ENCODE measurements at places on chromosomes 12 and 14.

DNA sequence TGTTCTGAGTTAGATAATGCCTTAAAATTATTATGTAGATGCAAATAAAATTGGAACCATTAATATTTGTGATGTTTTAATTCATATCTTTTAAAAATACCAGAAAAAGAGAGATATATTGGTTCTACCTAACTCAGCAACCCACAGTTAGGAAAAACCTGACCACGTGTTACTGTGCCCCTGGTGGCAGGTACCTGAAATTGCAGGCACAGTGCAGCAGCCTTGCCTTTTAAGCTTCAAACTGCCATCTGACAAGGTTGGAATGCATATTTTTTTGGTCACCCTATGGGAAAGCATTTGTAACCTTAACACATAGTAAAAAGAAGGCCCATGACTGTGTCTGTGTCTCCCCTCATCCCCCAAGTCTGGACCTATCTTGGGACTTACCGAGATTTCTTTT, 109.4 kb upstream of the NOS1 start:
- no peak for DNase-seq

DNA sequence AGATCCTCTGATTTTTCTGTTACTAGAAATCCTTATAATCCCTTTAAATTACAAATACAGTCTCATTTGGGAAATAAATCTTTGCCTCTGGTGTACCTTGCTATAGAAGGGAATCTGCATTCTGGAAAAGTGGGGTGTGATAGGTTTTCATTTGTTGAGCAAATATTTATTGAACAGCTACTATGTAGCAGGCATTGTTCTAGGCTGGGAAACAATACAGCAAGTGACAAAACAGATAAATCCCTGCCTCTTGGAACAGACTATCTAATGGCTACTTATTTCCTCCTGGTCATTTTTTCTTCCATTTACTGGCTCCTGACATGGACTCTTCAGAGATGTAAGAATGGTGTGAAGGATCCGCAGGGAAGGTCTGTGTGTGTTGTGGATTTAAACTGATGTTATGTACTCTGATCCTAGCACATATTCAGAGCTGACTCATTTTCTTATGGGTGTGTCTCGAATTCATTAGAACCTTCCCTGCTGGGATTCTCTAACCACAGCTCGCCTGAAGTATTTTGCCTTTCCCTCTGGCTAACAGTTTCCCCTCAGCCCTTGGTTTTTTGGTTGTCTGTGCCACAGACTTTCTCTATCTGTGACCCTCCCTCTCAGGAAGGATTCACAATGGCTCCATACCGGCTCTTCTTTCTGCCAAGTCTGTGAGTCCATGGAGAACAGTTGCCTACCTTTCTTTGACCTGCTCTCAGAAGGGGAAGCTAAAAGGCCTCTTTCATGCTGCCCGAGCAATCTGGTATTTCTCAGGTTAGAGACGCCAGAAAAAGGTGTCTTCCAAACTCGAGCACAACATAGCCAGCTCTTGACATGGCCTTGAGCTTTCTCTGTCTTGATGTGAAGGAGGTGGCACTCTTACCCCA, 53.7 kb downstream of the TMTC2 start:
- no peak for DNase-seq

- no peak for DNase-seq
These were observed 6.2 kb upstream of the DYRK4 start for GRCh38 chr12:4555804-4556203.

DNA sequence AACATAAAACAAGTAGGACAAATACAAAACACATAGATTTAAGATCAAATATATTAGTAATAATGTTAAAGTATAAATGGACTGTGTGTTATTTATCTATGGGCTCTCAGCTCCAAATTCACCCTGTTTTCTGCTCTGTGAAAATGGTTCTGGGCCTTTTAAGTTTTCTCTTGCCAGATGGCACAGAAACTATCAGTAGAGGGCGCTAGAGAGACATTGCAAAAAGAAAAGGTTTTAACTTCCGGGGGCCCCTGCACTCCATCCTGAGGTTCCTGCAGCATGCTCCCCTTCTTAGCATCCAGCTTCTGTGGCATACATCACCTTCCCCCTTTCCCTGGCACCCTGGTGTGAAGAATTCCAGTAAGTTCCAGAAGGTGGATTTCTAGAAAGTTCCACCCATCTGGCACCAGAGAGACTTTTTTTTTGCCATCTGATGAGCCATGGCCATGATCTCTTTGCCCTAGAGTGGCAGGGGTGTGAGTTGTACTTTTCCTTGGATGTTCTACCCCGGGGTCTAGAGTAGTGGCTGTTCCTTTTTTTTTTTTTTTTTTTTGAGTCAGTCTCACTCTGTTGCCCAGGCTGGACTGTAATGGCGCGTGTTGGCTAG, 29.3 kb downstream of the ZCRB1 start:
- DNase-seq, result no peak

DNA sequence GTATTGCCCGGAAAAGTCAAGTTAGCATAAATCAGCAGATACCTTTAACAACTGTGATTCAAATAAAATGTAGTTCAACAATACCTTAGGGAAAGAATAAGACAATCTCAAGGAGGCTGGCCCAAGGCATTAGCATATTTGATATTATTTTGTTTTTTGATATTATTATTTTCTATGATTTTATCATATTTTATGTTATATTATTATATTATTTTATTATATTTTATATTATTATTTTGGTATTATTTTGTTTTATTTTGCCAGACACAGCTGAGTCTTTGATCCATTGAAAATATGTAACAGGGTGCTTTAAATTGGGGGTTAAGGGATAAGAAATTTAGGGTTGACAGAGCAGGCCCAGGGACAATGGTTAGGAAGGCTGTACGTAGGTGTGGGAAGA, 607.9 kb upstream of the USP15 start:
- no peak for DNase-seq

DNA sequence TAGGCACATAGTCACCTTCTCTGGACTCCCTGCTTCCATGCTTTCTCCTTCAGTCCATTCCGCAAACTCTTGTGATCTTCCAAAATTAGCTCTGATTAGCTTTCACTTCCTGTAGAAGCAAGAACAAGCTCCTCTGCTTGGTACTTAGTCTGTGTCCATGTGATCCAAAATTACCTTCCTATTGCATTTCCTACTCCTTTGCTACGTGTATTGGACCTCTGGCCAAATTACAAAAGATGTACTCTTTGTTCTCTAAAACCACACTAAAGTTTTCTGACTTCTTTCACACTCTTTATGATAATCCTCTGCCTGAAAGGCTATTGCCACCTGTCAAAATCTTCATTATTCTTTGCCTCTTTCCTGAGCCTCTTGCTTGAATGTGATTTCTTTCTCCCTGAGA, 786 bp upstream of the TSFM start:
- no peak for DNase-seq

- DNase-seq, result no peak
These were observed 13.9 kb downstream of the PTHLH start for GRCh38 chr12:27958675-27959074.

GRCh38 chr12:6725350-6725749, 1.5 kb downstream of the COPS7A start:
- DNase-seq, result no peak

GRCh38 chr12:10048526-10048925, 18.0 kb downstream of the CLEC9A start:
- DNase-seq, result no peak

GRCh38 chr12:2794191-2794735, 507 bp upstream of the FKBP4 start:
- no peak for DNase-seq

Measured in left colon (tissue), 2 donors.